GM13976 (cell line): ENCODE measurements at places on chromosomes 4 and X.

- peak; percentile 50 for DNase-seq
These were observed 12.9 kb downstream of the DCK start for GRCh38 chr4:71006203-71006907.

GRCh38 chr4:85603437-85604336, 128.7 kb downstream of the ARHGAP24 start:
- DNase-seq: peak; percentile 17

GRCh38 chr4:89111833-89112563, 665 bp downstream of the TIGD2 start:
- no peak for DNase-seq

DNA sequence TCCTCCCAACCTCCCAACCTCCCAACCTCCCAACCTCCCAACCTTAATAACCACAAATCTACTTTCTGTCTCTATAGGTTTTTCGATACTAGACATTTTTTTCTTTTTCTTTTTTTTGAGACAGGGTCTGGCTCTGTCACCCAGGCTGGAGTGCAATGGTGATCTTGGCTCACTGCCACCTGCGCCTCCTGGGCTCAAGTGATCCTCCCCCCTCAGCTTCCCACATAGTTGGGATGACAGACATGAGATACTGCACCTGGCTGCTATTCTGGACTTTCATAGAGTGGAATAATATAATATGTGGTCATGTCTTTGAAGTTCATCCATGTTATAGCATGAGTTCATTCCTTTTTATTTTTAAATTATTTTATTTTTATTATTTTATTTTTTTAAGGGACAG, 39.5 kb upstream of the ZFX start:
- no peak for DNase-seq

DNA sequence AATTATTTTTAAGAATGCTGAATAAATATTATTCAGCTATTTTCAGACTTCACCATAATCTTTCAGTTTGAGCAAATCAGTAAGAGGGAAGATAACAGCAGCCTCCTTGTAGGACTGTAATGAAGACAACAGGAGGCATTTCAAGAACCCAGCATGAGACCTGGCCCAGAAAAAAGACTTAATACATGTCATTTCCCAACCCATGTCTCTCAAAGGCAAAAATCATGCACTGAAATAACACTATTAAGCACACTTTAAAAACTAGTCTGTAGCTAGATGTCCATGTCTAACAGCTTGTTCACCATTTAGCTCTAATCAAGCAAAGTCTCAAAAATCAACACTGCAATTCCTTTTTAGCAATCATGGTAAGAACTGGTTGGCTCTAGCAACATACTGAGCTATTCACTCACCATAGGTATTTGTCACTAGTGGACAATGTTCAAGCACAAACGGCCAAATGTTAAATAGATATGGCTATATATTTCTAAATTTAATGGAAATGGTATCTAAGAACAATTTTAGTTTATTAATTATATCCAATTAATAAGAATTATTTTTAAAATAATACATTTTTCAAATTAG, 109.9 kb downstream of the WDFY3 start:
- DNase-seq: no peak
